ENCODE measurements at places on chromosomes 2 and 18.

DNA sequence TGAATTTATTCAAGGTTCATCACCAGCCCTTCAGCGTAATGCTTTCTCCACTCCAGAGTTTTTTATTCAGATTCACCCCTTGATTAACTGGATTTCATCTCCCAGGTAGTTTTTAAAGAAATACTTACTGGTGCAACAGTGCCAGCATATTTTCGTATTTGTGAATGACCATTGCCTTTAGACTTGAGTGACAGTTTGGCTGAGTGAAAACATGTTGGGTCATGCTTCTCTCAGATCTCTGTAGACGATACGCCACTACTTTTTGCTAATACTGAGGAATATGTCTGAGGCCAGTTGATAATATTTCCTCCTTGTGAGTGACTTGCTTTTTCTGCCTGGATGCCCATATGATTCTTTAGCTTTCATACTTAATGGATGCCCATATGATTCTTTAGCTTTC lies 51.5 kb downstream of the CYP26B1 start:
- no peak for DNase-seq

DNA sequence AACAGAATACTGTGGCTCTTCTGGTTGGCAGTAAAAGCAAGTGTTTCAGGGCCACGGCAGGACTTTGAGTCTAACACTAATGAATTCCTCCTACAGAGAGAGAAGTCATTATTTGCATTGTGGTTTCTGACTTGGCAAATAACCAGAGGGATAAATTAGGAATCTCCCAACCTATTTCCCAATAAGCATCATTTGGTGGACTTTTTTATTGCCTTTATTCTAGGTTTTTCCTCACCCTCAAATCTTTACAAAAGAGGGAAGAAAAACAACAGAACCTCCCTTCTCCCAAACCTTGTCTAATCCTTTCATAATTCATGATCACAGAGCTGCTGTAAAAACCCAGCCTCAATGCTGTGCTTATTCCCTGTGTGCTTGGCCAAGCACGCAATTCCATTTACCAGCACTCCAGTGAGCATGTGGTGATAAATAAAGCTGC lies 179.7 kb downstream of the AGPS start:
- DNase-seq: no peak

- DNase-seq: no peak
Measured at GRCh38 chr2:230591850-230592249, 120.8 kb upstream of the CAB39 start.

GRCh38 chr2:168237741-168238140 lies 9.7 kb downstream of the STK39 start:
- no peak for DNase-seq

DNA sequence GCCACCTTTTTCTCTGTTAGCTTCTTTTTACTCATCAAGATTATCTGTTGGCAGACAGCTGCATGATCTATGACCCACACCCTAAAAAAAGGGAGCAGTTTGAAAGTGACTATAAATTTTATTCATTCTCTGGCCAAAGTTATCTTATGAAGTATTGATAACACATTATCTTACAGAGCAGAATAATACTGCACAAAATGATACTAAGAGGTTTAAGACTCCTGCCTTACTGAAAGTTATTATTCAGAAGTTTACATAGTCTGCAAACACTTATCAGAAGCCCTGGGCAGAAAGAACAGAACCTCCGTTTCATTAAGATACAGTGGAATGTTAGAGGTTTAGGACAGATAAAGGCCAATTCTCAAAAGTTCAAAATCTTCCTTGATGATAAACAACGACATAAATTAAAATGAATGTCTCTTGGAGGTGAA lies 78.2 kb downstream of the ZEB2 start:
- DNase-seq: no peak

GRCh38 chr2:143600116-143600515 lies 470.9 kb downstream of the ARHGAP15 start:
- DNase-seq: no peak

- no peak for DNase-seq
Measured at GRCh38 chr18:48892146-48892855, 58.5 kb downstream of the SMAD7 start.

DNA sequence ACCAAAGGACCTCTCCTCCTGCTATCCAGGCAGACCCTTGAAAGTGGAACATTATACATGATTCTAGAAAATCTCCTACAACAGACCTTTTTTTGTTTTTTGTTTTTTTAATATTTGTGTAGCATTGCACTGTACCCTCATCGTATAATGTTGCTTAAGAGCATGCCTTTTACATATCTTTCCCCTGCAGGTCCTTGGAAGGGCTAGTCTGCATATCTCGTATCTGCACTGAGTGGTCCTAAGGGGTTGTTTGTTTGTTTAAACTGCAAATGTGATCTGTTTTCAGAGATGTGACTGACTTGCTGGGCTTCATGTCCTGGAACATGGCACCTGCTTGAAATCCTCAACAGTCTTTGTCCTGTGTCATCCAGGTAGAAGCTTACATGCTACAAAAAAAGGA lies 204.1 kb downstream of the FAM210A start:
- DNase-seq: no peak

GRCh38 chr18:21908711-21909110 lies 168.1 kb downstream of the MIB1 start:
- DNase-seq: no peak

DNA sequence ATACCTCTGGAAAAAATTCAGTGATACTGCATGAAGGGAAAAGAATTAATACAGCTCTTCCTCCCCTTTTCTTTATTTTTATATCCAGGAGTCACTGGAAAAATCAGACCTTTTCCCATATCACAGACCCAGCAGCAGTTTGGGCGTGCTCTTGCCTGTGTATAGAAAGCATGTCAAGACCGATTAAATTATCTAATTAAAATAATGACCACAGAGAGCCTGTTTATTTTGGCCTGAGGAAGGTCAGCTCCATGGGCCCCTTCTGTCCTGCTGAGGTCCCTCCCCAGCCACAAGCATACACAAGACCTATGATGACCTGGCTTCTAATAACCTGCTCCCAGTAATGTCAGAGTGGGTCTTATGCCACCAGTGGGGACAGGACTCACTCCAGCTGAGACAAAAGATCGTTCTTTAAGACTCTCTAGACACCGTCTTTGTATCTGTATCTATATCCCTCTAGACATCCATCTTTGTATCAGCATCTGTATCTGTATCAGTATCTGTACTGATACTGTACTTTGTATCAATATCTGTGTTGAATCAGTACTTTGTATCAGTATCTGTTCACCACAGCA lies 147.8 kb downstream of the VAPA start:
- DNase-seq: no peak

DNA sequence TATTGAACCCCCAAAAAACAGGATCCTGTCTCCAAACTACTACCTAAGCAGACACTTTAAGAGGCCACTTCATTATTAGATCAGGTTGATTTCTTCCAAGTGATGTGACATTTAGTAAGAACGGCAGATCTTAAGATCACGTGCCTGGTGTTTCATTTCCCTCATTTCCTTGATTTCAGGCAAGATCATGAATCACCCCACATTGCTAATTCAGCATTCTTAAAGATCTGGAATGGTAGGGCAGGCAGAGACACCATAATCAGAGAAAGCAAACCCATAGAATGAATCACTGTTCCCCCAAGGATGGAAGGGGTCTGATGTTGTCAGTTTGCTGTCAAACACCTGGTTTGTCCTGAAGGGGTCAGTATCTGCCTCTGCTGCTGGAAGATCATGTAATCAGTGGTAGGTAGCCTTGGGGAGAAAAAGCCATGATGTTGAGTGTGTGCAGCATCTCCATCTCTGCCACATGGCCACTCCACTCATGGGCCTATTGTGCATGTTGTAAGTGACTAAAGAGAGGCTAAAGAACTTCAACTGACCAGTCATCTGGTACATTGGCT lies 133.9 kb downstream of the ARHGAP15 start:
- DNase-seq: no peak

- peak; percentile 84 for DNase-seq
Measured at GRCh38 chr2:230007931-230008707, 60.6 kb downstream of the SLC16A14 start.

- no peak for DNase-seq
Measured at GRCh38 chr2:201084863-201085262, 13.1 kb downstream of the NDUFB3 start.

GRCh38 chr2:143550500-143550899 lies 421.3 kb downstream of the ARHGAP15 start:
- no peak for DNase-seq

Data from transverse colon (tissue), 4 donors.